ENCODE measurements at places on chromosomes 1 and 21. TPM values are rescaled to one million over a fixed set of nuclear protein-coding genes. Genes with fewer than 3 reads are reported as not detected.

GRCh38 chr1:45037456-45037855, 25.4 kb downstream of the UROD start:
- DNase-seq = no peak

The FALEC gene
- not detected for total RNA-seq

DNA sequence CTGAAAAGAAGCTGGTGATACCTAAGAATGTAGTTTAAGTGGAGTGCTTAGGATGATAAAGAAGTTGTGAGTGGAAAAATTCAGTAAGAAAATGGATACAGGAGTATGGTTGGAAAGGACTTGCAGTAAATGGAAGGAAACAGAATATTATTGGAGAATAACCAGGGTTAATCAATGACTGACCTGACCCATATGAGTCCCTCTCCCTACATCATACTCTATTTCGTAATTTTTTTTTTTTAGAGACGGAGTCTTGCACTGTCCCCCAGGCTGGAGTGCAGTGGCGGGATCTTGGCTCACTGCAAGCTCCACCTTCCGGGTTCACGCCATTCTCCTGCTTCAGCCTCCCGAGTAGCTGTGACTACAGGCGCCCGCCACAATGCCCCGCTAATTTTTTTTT, 33.4 kb upstream of the ENSA start:
- no peak for DNase-seq

- DNase-seq = no peak
These were observed 714.9 kb downstream of the ADGRL2 start for GRCh38 chr1:82515650-82516049.

- DNase-seq = peak; percentile 48
These were observed 6.4 kb upstream of the MMEL1 start for GRCh38 chr1:2639203-2639602.

GRCh38 chr1:169260478-169261151, 107.0 kb downstream of the NME7 start:
- DNase-seq = no peak

GRCh38 chr1:202155478-202156021, 4.9 kb downstream of the PTPN7 start:
- no peak for DNase-seq

GRCh38 chr1:100597061-100597741, 59.3 kb downstream of the GPR88 start:
- no peak for DNase-seq

DNA sequence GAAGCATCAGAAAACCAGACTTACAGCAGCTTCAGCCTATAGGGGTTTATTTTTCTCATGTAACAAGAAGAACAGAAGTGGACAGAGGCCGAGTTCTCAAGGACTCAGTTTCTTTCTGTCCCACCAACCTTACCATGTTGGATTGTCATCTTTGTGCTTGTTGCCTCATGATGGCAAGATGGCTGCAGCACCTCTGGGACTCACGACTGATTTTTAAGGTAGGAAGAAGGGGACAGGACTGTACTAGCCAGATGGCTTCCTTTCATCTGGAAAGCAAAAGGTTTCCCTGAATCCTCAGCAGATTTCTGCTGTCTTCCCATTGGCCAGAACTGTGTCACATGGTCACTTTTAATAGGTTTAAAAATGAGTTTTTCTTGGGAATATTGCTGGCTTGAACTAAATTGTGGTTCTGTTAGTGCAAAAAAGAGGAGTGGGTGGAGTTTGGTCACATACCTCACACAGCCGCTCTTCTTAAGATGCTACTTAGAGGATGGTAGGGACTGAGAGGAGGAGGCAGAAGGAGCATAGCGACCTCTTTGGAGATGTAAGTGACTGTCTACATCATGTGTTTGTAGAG, 48.1 kb upstream of the ENAH start:
- DNase-seq = no peak

- no peak for DNase-seq
These were observed 14.6 kb upstream of the PRRC2C start for GRCh38 chr1:171470726-171471125.

All from endodermal cell (in vitro differentiated cells).